H1 (cell line): ENCODE measurements at places on chromosomes 7 and 10.

DNA sequence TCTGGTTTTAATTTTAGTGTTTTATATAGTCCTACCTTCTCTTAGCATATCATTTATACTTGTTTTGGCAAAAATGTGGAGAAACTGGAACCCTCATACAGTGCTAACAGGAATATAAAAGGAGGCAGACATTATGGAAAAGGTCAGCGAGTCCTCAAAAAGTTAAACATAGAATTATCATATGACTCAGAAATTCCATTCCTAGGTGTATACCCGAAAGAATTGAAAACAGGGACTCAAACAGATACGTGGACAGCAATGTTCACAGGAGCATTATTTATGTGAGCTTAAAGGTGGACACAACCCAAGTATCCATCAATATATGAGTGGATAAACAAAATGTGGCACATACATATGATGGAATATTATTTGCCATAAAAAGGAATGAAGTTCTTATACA lies 51.5 kb downstream of the VAX1 start:
- DNase-seq: no peak

- DNase-seq: no peak
These were observed 48.4 kb downstream of the HGF start for GRCh38 chr7:81721437-81721836.

DNA sequence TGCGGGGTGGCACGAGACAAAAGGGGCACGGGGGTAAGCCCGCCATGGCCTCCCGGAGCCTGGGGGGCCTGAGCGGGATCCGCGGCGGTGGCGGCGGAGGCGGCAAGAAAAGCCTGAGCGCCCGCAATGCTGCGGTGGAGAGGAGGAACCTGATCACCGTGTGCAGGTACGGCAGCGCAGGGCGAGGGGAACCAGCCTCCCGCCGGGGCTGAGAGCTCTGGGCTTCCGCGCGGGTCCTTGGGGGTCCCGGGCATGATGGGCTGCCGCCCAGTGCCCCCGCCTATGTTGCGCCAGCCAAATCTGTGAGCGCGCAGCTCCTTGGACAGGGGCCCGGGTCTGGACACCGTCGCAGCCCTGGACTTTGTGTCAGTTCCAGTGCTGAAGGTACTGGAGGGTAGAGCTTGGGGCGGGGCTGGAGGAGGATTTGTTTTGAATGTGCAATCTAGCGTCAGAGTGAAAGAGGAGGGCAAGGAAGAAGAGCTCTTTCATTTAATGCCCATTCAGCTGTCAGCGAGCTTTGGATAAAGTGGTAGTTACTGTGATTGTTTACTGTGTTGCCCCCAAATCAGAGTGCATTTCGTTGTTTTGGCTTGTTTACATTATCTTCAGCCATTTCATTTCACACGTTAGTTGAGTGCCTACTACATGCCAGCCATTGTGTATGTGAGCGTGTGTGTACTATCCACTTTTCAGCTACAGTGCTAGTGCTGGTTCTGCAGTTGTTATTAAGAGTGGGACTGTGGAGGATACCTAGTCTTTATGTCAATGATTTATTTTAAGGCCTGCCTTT lies 777 bp downstream of the RUNDC3B start:
- DNase-seq: no peak

DNA sequence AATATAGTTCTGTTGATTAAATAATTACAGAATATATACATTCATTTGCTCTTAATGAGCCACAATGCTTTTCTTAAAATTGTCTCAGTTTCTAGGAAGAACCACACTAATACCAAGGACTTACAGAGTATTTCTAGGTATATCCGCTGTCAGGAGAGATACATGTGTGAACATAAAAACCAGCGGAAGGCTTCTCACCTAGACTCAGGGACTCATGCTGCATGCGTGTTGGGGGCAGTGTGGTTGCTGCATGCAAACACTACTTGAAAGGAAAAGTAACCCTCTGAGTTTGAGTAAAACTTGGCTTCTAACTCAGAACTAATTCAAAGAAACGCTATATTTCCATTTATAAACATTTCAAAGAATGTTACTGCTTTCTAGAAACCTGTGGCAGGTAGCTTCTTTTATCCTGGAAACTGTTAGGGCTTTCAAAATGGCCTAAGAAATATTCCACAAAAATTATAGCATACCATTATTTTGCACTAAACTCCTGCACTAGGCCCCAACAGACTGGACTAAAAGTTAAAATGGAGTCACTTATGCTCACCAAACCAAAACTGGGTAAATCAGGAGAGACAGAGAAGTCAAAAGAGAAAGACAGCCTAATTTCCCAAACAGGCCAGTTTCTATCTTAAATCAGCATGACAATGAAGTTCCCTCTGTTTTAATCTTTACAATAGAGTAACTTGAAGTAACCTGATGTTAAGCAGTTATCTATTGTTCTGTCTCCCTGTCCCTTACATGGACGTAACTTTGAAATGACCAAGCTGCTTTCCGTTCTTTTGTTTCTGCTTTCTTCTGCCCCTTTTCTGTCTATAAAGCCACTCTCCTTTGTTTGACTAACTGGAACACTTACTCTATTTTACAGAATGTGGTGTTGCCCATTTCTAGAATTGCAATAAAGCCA lies 95.2 kb upstream of the FAM133B start:
- no peak for DNase-seq

DNA sequence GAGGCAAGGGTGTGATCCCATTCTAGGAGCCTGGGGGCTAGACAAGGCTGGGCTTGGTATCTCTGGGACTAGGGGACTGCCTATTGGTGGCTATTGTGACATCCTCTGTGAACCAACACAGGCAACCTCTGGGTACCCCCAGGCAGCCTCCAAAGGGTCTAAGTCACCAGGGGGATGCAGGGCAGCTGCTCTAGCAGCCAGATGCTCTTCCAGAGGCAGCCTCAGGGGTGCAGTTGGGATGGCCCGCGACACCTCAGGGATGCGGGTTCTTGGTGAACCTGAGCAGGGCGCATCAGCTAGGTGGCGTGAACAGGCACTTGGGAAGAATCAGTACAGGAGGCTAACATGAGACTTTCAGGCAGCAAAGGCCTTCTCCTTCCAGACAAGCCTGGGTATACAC lies 1.6 kb upstream of the TMEM120A start:
- DNase-seq: no peak

DNA sequence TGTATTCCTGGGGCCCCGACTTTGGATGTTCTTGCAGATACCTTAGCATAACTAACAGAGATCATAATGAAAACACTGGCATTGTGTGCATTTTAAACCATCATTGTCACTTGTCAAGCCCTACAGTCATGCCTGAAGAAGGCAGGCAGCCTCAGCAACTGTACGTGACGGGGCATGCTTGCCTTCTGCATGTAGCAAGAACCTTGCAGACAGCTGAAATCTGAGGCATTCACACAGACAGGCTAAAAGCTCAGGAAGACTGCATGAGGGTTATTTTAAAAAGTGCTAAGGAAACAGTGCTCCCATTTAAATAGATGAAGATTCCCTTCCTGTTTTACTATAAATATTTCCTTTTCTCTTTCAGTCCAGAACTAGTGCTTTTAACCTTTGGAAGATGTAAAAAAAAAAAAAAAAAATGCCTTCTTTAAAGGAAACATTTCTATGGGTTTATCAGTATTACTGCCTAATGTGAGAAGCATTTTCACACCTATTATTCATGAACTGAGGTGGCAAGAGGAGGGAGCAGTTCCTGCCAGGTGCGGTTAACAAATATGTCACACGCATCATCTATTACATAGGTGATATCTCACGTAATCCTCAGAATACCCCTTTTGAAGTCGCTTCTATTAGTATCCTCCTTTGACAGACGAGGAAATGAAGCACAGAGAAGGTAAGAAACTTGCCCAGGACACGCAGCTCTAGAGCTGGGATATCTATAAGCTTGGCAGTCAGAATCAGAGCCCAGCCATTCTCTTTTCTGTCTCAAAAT lies 88.1 kb downstream of the PRKCQ start:
- DNase-seq: no peak

- DNase-seq: peak; percentile 77
These were observed at the start of gene PTPN12 for GRCh38 chr7:77537136-77537777. Gene PTPN12, plus strand, starts transcription at chr7:77537295. Its CDS starts 252 bp downstream, at chr7:77537547.

DNA sequence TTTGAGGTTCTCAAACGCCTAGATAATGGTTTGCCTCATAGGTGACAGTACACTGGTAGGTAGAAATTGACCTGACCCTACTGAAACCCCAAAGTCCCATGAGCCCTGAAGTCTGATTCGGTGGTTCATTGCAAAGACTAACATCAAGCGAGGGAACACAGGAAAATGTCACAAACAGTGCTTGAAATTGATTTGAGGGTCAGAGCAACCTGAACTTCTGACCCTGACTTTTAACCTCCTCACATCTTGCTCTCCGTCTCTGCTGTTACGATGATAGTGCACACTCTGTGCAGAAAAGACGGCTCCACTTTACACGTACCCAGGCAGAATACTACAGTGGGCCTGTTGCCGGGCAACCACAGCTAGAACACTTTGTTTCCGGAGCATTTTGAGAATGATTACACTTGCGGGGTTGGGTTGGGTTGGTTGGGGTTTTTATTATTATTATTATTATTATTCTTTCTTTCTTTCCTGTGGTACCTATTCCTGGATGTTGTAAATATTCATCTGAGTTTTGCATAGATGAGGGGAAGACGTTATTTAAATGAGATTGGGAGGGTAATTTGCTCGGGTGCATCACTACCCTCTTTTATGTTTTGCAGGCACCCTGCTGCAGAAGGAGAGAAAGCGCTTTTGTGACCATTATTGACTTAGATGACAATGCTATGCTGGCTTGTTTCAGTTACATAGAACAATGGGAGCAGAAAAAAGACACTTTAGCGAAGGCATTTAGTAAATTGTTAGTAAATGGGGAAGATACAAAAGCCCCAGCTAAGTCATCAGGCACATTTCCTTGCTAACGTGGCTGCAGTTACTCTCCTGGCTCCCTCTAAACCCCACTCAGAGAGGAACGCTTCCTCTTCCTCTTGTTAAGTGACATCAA lies 438.1 kb upstream of the NRP1 start:
- no peak for DNase-seq

- DNase-seq: no peak
These were observed 35.0 kb upstream of the ADCYAP1R1 start for GRCh38 chr7:31017032-31017675.

- DNase-seq: no peak
These were observed 47.6 kb downstream of the TSPAN15 start for GRCh38 chr10:69498711-69499471.

GRCh38 chr10:105611244-105611798 lies 970.2 kb downstream of the SORCS3 start:
- DNase-seq: no peak

DNA sequence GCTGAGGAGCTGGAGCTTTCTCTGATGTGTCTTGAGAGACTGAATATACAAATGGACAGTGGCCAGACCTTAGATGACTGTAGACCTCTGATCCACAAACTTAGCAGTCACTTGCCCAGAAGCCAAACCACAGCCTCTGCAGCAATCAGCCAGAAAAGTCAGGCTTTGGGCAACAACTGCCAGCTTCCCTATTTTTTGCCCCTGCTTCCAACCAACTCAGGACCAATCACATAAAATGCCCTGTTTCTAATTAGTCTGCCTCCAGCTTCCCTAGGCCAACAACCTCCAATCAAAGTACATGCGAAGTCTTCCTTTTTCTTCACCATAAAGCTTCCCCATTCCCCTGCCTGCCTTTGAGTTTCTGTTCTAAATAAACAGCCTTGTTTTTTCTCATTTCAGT lies 37.8 kb upstream of the CACUL1 start:
- no peak for DNase-seq

- DNase-seq: no peak
These were observed 9.3 kb upstream of the ZNF438 start for GRCh38 chr10:31041011-31041410.

GRCh38 chr7:368651-369475 lies 78.9 kb downstream of the FOXL3 start:
- DNase-seq: no peak

GRCh38 chr7:112939574-112940313 lies 146.9 kb downstream of the GPR85 start:
- peak; percentile 96 for DNase-seq

DNA sequence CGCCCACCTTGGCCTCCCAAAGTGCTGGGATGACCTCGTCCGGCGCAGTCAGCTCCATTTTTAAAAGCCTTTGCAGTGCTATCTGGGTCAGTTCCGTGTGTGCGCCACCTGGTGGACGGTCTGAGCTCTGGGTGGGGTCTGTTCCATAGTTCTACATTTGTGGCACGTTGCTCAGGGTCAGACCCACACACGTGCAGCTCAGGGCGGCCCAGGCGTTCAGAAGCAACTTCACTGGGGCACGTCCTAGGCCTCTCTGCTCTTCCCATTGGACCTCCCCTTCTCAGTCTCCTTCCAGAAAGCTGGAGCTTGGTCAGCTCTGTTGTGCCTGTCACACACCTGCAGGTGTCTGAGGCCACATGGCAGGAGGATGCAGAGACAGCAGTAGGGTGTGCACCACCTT lies 137.9 kb downstream of the DNAJB6 start:
- DNase-seq: peak; percentile 88

DNA sequence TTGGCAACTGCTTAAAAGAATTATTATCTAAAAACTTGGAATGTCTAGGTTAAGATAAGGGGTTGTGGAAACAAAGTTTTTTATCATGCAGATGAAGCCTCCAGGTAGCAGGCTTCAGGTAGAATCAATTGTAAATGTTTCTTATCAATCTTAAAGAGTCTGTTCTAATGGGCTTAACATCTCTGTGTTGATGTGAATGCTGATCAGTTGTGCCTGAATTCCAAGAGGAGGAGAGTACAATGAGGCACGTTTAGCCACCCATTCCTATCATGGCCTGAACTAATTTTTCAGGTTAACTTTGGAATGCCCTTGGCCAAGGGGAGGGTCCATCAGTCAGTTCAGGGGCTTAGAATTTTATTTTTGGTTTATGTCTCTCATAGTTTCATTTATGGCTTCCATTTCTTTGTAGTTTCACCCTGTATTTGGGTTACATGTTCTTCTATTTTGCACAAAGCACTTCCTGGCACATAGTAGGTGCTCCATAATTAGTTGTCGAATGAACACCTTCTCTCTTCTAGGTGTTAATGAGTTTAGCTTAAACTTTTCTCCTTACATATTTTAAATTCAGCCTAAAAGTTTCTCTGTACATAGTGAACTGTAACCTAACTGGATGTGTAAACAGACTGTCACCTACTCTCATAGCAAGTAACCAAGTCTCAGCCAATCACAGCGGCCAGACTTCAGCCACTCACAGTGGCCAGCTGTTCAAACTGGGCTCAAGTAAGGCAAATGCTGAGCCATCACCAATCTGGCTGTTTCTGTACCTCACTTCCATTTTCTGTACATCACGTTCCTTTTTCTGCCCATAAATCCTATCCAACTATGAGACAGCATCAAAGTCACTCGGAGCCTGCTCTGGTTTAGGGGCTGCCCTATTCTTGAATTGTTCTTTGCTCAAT lies 34.7 kb downstream of the ALOX5 start:
- no peak for DNase-seq

DNA sequence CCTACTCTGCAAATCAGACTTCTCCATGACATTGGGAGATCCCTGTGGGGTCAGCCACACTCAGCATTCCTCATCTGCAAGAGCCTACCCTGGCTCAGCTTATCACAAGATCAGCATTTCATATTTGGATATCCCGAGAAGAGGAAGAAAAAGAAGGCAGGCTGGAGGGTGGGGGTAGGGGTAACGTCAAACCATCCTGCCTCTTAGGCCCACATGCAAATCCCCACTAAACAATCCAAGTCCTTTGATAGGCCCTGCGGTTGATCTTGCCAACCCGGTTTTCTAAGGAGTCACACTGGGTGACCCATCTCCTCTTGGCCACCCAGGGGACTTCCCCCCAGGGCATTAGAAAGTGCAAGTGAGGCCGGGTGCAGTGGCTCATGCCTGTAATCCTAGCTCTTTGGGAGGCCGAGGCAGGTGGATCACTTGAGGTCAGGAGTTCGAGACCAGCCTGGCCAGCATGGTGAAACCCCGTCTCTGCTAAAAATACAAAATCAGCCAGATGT lies 128.0 kb upstream of the CALN1 start:
- no peak for DNase-seq
